ENCODE measurements at places on chromosomes 12 and 14. TPM values are rescaled to one million over a fixed set of nuclear protein-coding genes. Genes with fewer than 3 reads are reported as not detected.

Gene SSTR1
- total RNA-seq, result 0.59 TPM

Gene SLC7A7
- 5.7 TPM for total RNA-seq

Gene C12orf50
- not detected for total RNA-seq

Gene IGFBP6
- total RNA-seq, result 178 TPM

Gene TIMM9
- total RNA-seq, result 29.1 TPM

Gene ATL1
- 2.2 TPM for total RNA-seq

Gene INHBC
- total RNA-seq, result not detected

Gene TSPAN9
- total RNA-seq, result 161 TPM

Gene GON7
- 17.7 TPM for total RNA-seq

Gene LAG3
- total RNA-seq, result 1.1 TPM

Gene CLEC2D
- 12.4 TPM for total RNA-seq

Gene ADAM21
- total RNA-seq, result 0.32 TPM

Gene SP1
- total RNA-seq, result 31.7 TPM

Data from right cardiac atrium (tissue), 5 donors.